ENCODE measurements at places on chromosomes 6 and 20.

- no peak for DNase-seq
Observed at GRCh38 chr6:157488058-157488457, 107.1 kb downstream of the ZDHHC14 start.

- no peak for DNase-seq
Observed at GRCh38 chr6:91720324-91720723, 1133.5 kb upstream of the MAP3K7 start.

GRCh38 chr20:36085686-36086267 lies 68.8 kb upstream of the EPB41L1 start:
- peak; percentile 53 for DNase-seq

GRCh38 chr6:47288267-47289090 lies 21.2 kb downstream of the TNFRSF21 start:
- no peak for DNase-seq

DNA sequence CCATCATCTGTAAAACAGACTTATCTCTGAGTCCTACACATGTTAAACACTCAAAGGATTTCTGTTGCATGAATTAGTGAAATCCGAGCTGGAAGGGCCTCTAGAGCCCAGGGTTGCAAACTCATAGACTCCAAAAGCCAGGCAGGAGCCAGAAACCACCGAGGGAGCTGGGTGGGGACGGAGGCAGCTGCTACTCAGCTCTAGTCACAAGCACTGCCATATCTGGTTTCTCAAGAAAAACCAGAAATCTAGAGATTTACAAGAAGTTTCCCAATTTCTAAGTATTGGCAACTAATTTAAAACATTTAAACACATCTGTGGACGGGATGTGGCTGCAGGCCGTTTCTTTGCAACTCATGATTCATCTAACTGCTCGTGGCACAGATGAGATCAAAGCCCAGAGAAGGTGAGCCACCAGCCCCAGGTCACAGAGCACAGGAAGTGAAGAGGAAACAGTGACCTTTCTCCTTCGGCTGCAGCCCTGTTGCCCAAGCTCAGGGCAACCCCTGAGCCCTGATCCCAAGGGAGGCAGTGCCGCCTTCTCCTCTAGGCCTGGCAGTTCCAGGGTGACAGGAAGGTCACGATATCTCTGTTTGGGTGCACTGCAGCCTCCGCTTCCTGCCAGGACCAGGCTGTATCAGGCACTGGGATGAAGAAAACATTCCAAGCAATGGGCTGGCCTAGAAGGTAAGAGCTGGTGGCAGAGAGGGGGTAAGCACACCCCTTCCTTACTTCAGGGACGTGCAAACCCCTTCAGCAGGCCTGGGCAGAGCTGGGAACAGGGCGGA lies 26.4 kb upstream of the PTGIS start:
- peak; percentile 97 for DNase-seq

GRCh38 chr6:87971605-87972262 lies 75.9 kb upstream of the SPACA1 start:
- DNase-seq, result no peak

GRCh38 chr6:73152556-73152955 lies 72.7 kb downstream of the KHDC1L start:
- no peak for DNase-seq

- DNase-seq, result no peak
Observed at GRCh38 chr20:59069026-59069425, 26.4 kb upstream of the PRELID3B start.

DNA sequence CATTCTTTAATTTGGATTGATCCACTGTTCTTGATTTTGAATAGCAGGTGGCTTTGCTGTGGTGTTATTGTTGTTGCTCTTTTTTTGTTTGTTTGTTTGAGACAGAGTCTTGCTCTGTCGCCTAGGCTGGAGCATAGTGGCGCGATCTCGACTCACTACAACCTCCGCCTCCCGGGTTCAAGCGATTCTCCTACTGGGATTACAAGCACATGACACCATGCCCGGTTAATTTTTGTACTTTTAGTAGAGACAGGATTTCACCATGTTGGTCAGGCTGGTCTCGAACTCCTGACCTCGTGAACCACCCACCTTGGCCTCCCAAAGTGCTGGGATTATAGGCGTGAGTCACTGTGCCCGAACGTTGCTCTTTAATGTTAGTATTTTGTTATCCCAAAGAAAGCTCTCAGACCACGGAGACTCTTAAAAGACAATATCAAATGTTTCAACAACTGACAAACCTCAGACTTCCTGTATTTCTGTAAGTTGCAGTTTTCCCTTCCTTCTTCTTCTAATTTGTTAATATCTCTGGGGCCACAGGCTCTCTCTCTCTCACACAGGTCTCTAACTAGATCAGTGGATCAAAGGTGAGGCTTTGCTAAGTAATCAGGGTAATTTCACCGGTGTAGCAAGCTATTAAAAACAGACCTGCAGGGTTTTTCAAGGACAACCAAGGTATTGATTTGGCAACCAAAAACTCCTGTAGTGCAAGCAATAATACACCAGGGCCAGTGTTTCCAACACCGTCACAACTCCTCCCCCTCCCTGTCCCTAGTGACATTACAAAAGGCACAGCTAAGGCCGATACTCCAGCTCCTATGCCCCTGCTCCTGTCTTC lies 48.8 kb upstream of the ZNF217 start:
- DNase-seq, result peak; percentile 60

DNA sequence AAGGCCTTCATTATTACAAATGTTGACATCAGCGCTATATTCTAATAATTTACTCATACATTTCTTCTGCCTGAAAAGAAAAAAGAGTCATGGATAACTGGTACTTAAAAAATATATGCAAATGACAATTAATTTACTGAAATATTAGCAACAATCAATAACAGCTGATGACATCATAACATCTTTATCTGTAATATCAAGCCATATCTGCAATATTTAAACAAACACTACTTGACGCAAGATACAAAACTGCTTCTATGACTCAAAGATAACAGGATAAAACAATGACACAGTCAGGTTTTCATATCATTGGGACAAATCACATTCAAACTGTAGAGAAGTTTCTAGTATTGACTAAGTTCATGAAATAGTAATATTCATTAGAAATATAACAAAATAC lies 16.5 kb downstream of the HACE1 start:
- no peak for DNase-seq

DNA sequence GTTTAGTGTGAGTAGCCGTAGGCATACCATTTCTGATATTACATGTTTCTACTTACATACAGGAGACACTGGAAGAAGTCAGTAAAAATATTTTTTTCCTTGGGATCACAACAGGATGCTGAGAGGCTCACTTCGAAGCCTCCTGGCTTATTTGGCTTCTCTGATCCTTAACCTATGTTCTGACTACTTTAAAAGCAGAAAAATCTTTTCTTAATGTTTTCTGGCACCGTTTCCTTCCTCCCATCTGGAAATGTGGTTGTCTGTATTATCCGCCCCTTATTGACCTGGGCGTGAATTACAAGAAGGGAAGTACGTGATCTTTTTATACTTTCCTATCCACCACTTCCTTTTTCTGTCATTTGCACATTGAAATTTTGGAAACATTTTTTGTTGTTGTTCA lies 379.6 kb downstream of the COL12A1 start:
- DNase-seq, result peak; percentile 20

GRCh38 chr20:23042270-23042669 lies 7.2 kb downstream of the SSTR4 start:
- no peak for DNase-seq

DNA sequence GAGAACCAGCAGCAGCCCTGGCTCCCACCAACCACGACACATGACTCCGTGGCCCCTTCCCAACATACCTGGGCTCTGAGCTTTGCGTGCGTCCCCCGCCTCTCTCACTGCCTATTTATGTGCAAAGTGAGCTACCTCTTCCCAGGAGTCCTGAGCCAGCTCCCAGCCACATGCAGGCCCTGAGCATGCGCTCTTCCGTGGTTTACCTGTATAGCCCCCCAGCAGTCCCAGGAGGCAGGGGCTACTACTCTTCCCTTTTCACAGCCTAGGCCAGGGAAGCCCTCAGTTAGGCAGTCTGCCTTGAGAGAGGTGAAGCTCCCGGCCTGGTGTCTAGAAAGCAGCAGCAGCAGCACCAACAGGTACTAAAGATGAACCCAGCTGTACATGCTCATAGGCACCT lies 114.8 kb upstream of the CDYL start:
- DNase-seq, result no peak

GRCh38 chr20:46400253-46400652 lies 6.2 kb downstream of the ELMO2 start:
- DNase-seq, result peak; percentile 82

DNA sequence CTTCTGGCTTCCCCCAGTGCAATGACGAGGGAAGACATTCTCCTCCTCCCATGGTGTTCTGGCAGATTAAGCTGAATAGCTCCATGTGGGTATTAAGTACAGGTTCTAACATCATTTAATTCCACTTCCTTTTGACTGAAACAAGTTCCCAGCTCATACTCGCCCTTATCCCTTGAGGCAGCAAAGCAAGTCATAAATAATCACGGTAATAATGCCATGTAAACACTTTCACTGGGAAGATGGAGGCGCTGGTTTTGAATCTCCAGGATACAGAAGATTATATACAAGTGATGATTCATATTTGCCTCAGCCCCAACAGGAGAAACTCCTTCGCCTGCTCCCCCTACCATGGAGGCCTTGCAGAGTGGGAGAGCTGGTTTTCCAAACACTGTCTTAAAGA lies 141.3 kb downstream of the PXDC1 start:
- DNase-seq, result peak; percentile 9

DNA sequence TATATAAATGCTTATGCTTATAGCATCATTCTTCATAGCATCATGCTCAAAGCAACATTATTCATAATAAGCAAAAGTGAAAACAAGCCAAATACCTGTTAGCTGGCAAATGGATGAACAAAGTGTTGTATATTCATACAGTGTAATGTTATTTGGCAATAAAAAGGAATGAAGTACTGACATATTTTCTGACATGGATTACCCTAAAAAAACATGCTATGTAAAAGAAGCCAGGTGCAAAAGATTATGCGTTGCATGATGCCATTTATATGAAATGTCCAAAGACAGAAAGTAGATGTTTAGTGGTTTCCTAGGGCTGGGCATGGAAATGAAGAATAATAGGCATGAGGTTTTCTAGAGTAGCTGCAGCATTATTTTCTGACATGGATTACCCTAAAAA lies 77.1 kb downstream of the GFRA4 start:
- peak; percentile 24 for DNase-seq

DNA sequence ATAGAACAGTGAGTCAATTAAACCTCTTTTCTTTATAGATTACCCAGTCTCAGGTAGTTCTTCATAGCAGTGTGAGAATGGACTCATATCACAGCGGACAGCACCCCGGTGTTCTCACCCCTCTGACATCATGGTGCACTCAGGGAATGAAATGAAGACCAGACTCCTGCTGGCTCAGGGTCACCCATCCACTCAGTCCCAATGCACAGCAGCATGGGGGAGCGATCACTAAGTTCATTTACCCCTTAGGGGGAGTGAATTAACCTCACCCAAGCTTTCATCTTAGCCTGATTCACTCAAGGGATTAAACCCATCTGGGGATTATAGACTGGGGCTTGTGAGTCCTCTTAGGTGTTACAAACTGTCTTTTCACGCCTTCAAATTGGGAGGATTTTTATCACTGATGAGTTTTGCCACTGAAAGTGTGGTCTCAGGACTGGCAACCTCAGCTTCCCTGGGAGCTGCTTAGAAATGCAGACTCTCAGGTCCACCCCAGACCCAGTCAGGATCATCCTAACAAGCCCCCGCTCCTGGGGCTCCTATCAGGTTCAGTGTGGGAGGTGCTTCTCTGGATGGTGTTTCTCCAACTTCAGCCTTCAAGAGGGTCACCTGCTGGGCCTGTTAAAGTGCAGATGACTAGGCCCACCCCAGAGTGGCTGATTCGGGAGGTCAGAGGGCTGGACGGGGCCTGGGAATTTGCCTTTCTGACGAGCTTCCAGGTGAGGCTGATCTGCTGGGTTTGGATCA lies 44.3 kb upstream of the FRMD1 start:
- DNase-seq, result no peak
